ENCODE measurements at places on chromosomes 3 and 15.

DNA sequence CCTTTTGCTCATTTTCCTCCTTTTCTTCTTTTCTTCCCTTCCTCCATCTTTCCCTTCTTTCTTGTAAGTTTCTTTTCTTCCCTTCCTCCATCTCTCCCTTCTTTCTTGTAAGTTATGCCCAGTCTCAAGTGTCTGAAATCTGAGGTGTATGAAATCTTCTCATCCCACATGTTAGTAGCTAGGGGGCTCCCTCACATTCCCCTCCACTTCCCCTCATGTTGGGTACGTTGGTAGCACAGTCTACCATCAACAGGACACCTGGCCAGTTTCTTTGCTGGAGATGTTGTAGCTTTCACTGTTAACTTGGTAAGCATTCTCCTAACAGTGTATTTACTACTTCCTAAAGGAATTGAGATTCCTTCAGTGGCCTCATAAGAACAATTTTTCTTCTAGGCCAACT, 133.9 kb downstream of the ALDH1A2 start:
- DNase-seq = no peak

DNA sequence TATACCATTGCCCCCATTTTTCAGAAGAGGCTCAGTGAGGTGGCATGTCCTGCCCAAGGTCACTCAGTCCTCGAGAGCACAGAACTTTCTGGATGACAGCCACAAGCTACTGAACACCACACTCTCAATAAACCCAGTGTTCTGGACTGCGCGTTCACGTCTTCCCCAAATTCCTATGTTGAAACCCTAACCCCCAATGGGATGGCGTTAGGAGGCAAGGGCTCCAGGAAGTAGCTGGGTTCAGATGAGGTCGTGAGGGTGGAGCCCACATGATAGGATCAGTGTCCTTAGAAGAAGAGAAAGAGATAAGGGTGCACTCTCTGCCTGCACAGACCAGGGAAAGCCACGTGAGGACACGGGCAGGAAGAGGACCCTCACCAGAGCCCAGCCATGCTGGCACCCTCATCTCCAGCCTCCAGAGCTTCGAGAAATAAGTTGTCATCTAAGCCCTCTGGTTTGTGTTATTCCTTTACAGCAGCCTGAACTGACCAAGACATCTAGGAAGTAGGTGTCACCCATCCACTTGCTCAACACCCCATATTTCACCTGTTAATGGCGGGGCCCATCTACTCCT, 324.0 kb downstream of the UACA start:
- no peak for DNase-seq

- no peak for DNase-seq
These were observed 49.0 kb downstream of the HOMER2 start for GRCh38 chr15:82903511-82903910.

- peak; percentile 4 for DNase-seq
These were observed 55.9 kb upstream of the PLCL2 start for GRCh38 chr3:16828815-16829214.

DNA sequence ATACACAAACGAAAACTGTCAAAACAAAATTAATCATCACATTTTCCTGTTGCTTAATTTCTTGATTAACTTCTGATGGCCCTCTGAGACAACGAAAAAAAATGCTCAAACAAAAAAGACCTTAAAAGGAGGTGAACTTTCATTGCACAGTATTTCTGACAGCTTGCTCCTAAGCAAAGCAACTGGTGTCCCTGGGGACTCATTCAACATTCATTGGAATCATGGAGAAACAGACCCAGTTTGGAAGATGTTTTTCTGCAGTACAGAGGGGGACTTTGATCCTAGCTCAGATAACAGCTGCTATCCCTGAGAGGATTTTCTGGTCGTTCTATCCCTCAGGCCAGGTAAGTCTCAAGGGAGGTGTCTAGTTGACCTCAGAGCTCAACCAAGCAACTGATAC, 378.7 kb upstream of the ATP11B start:
- DNase-seq = no peak

DNA sequence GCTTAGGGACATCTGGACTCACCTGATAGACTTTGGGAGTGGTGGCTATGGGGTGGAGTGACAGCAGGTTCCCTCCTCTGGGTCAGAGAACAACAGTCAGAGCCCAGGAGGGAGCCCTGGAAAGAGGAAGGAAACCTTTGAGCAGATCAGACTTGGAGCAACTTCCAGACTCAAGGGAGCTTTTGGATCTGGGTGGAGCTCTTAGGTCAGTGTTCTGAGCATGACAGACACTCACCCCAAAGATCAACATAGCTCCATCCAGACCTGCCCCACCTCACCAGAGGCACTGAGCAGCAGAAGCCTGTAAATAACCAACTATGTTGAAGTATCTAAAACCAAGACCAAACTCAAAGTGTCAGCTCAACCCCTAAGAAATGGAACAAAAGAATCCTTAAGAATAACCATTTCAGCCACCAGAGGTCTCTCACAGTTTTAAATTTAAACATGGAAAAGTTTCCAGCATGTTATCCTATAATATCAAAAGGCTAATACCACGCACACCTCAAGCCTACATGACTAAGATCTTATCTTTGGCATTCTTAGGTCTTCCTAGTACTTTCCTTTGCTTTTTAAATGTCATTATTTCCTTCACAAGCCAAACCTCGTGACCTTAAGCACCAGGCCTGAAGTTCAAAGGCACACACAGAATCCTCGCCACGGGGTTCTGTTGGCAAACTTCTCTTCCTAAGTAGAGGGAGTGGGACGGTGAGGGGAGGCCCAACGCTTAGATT, 56.4 kb downstream of the UMPS start:
- DNase-seq = no peak

Data from GM04504 (cell line).